ENCODE measurements at places on chromosomes 7 and 10.

- DNase-seq: peak; percentile 16
These were observed 8.9 kb upstream of the EMX2 start for GRCh38 chr10:117533507-117534281.

DNA sequence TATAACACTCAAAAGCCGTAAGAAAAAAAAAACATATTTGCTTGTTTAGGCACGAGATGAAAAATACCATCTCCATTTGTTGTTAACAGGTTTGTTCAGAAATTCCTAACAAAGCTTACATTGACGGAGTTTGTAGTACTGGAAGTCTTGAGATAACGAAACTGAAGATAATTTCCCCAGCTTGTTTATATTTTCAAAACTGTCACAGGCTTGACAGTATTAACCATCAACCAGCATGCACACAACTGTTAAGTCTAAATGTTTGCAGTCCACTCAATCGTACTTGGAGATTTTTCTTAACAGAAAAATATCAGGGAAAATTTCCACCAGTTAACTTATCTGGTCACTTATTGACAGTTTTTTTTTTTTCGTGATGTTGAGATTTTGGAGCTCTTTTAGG, 68.5 kb downstream of the ITGA8 start:
- DNase-seq: no peak

GRCh38 chr10:35216303-35216905, 89.8 kb downstream of the CREM start:
- no peak for DNase-seq

DNA sequence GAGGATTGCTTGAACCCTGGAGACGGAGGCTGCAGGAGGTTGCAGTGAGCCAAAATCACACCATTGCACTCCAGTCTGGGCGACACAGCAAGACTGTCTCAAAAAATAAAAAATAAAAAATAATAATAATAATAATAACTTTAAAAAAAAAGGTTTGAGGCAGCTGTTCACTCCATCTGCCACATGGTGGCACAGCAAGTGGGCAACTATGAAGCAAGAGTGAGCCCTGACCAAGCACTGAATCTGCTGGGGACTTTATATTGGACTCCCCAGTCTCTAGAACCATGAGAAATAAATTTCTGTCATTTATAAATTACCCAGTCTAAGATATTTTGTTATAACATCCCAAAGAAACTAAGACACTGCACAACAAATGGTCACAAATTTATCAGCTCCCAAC, 14.6 kb upstream of the BRI3 start:
- no peak for DNase-seq

DNA sequence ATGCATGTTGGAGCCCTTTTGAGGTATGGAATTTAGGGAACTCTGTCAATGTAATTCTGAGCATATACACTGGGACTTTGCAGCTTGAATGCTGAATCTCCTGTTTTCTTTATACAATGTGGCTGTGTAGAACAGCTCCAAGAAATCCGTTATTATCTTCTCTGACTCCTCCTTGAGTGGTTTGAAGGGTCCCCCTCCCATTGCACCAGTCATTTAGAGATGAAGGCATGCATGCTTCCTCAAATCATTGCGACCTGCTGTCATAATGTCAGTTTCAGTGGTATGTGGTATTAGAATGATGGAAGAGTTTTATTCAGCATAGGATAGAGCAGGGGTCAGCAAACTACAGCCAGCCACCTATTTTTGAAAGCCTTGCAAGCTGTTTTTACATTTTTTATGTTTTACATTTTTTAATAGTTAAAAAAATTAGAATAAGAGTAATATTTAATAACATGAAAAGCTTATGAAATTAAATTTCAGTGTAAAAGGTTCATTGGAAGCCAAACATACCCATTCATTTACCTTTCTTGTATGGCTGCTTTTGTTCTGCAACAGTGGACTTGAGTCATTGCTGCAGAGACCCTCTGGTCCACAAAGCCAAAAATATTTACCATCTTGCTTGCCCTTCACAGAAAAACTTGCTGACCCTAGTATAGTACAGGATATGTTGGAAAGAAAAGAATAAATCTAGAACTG, 8.1 kb downstream of the STK17A start:
- DNase-seq: no peak

- no peak for DNase-seq
These were observed 159.0 kb downstream of the SND1 start for GRCh38 chr7:127810696-127811660.

DNA sequence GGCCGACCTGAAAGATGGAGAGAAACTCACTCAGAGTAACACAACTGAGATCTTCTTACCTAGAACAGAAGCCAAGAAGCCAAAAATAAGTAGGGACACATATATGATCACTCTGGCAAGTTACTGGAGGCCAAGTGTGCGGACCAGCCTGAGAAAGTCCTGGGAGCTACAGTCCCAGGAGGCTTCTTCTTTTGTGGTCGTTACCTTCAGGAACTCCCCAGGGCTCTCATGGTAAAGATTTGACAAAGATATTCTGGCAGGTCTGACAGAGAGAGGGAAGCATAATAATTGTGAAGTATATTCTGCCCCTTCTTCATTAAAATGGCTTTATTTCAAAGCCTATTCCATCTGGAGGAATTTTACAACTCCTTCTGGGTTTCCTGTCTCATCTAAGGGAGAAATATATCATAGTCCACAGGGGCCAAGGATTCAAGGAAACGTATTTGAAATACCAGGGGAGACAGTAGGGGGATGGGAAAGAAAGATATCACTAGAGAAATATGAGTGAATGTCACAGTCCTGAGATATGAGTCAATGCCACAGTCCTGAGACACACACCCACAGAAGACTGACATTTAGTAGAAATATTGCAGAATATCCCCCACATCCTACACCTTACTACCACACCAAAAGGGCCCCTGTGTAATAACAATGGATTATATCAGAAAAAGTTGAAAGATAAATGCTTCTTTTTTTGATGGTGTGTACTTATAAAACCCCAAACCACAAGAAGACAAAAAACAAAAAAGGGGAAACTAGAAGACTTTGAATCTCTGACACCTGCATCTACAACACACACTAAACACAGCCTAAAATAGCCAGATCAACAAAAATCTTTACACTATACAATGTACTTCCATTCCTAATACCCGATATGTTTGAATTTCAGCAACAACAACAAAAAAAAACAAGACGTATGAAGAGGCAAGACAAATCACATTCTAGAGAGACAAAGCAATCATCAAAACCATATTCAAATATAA, 594.2 kb upstream of the NRG3 start:
- no peak for DNase-seq

- no peak for DNase-seq
These were observed 212.9 kb upstream of the IMMP2L start for GRCh38 chr7:111775206-111775605.

DNA sequence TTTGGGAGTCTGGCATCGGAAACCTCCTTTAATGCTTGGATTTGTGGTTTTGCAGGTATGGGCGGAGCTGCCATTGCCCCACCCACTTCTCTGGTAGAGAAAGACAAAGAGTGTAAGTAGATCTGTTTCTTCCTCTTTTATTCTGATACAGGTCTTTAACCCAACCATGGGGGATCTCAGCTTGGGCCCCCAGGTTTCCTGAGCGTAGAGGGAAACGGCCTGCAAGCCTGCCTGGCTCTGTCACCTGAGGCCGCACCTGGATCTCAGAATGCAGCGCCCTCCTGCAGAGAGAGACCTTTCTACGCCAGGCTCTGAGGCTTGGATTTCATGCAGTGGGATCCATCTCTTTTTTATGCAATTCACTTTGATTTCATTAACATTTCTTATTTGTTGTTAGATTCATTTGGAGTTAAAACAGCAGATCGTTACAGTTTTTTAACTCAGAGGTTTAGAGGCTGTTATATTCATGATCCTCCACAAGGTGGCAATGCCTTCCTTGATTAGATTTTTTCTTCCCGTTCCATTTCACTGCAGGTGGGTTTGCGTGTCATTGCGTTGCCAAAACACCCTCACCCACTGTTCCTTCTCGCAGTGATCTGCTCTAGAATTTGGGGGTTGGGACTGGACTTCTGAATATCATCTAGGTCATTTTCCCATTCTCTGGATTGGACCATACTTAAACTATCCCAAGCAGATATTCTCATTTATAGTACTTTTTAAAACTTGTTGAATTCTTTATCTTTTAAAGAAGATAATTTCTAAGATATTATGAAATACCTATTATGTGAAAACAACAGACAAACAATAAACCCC, 20.0 kb downstream of the RBM17 start:
- DNase-seq: peak; percentile 66

DNA sequence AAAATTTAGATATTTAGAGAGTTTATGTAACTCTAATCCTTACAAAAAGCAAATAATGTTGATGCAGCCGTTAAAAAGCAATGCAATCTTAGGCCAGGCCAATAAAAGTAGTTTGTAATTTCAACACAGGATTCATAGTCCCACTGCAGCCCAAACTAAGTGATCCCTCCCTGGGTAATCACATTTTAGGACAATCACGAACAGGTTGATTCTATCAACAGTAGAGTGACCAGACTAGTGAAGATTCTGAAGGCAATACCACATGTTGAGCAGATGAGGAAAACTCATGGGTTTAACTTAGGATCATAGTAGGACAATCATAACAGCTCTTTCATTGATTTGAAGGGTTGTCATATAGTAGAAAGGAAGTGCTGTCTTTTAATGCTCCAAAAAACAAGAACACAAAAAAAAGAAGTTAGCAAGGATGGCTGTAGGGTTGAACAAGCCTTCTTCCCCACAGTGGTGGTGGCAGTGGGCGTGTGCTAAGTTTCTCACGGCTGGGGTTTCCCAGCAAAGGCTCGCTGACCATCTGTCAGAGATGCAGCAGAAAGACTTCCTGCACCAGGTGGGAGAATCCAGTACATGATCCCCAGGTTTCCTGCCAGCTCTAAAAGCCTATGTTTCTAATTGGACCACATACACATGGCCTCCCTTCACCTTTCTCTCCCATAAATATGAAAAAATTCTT, 212.2 kb downstream of the CHRM2 start:
- DNase-seq: no peak

DNA sequence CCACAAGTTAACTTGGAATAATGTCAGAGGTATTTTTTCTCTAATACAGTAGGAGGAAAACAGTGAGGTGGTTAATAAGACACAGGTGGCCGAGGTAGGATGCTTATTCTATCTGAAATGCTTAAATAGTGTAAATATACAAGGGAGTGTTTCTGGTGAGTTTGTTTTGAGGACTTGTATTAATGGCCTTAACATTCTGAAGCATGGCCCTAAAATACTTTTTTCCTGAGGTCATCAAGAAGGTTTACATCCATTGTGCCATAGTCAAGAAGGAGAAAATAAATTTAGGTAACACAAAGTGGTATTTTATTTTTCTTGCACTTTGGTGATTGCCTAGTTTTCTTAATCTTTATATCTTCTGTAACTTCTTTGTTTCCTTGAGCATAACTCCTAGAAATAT, 18.8 kb downstream of the GNAI1 start:
- no peak for DNase-seq

DNA sequence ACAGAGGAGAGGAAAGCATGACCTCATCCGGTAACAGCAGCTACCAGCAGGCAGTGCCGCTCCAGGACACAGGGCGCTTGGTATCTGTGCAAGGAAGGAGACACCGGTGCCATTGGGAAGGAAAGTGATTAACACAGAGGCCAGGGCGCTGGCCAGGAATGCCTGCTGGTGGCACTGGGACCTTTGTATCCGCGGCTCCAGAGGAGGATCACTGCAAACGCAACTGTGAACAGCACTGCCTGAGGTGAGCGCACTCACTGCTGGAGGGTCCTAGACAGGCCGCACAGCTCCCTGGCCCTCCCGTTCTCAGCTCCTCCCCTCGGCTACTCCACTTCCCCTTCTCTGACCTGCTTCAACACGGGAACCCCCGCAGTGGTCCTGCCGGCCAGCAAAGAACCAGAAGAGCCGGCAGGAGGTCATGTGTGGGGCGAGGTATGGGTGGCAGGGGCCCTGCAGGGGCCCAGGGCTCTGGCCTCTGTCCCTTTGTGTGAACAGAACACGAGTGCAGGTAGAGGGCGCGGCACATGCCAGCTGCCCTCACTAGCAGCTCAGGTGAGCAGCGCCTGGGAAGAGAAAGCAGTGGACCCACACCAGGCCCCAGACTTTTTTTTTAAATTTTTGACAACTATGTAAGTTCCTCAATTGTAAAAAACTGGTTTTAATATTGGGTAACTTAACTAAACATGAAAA, 107.6 kb downstream of the VIPR2 start:
- DNase-seq: peak; percentile 70

DNA sequence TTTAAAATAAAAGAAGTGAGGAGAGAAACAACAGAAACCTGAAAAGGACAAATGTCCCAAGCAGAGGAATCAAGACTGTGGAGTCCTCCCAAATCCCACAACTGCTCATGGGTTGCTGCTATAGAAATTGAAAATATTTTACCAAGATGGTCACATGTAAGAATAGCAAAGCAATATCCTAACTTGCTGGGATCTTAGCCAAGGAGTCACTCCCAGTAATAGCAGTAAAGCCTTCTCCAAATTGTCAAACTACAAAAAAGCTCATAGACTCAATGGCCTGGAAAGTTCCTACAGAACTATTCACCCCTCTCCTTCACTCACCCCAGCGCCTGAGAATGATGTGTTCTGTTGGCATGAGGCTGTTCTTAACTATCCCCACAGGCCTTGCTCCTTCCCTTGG, 186.5 kb downstream of the ELMO1 start:
- no peak for DNase-seq

DNA sequence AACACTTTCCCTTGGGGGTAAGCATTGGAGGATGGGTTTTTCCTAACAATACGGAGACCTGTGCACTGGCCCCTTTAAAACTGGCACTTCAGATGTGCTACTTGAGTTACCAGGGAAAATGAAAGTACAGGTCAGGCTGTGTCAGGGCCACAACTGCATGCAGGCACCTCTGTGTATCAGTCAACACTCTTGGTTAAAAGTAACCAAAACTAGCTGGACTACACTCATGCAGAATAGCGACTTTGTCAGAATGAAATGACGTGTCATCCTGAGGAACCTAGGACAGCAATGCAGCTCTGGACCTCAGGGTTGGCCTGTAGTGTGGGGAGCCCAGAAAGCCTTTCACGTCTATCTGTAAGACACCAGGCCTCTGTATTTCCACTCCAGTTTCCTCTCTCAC, 33.8 kb upstream of the SMKR1 start:
- no peak for DNase-seq

DNA sequence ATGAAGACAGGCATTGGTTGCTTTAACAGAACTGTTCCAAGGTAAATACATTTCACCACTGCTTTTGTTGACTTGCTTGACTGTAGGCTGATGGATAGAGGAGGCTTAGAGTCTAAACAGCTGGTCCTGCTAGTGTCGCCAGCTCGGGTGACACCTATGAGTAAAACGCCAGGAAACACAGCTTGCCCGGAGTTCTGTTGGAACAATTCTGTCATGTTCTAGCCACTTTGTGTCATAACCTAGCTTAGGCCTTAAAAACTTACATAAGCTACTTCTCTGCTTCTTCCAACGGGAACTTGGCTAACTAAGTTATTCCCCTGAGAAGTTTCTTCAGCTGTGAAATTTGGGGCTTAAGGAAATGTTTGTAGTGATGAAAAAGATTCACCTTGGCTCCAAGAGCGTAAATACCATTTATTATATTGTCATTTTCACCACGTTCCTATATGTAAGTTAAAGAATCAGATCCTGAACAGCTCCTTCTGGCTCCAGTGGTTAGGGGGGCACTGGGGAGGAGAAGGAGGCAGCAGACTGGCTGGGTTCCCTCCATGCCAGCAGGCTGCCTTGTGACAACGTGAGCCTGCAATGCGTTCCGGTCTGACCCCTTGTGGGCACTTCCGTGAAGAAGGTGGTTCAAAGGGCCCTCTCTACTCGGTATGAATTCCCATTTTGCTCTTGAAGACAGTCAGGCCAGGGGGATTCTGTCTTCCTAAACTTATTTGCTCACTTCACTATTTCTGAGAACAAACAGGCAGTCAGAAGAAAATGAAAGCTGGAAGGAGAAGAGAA, 253.2 kb downstream of the BMPER start:
- no peak for DNase-seq

GRCh38 chr10:73771722-73772280, 10.0 kb upstream of the CHCHD1 start:
- peak; percentile 78 for DNase-seq
